ENCODE measurements at places on chromosomes 7 and 10. TPM values are rescaled to one million over a fixed set of nuclear protein-coding genes. Genes with fewer than 3 reads are reported as not detected.

Gene LIPJ
- not detected for total RNA-seq

Gene CEP55
- 0.27 TPM for total RNA-seq

Gene UNCX
- not detected for total RNA-seq

Gene FBXL13
- total RNA-seq, result 1.4 TPM

Gene ANKRD7
- total RNA-seq, result not detected

Gene EN2
- total RNA-seq, result not detected

Gene GPR15LG
- not detected for total RNA-seq

Gene SORCS3
- not detected for total RNA-seq

Gene DYDC1
- not detected for total RNA-seq
